ENCODE measurements at places on chromosomes 7 and 10. TPM values are rescaled to one million over a fixed set of nuclear protein-coding genes. Genes with fewer than 3 reads are reported as not detected.

- H3K4me1 ChIP-seq, result peaks cover 11% of the 10 kb centered on the region
- no peak for DNase-seq
- H3K36me3 ChIP-seq, result no peaks in the 10 kb centered on the region
- H3K27me3 ChIP-seq, result no peaks in the 10 kb centered on the region
- H3K27ac ChIP-seq, result no peak overlapping the region
- no peak overlapping the region for H3K4me3 ChIP-seq
Observed at GRCh38 chr10:33102071-33102470, 144.0 kb upstream of the ITGB1 start.

GRCh38 chr7:40595129-40595528, 460.3 kb downstream of the SUGCT start:
- DNase-seq, result no peak
- peak overlapping the region; percentile 71 for H3K27ac ChIP-seq
- H3K4me1 ChIP-seq, result peaks cover 21% of the 10 kb centered on the region

DNA sequence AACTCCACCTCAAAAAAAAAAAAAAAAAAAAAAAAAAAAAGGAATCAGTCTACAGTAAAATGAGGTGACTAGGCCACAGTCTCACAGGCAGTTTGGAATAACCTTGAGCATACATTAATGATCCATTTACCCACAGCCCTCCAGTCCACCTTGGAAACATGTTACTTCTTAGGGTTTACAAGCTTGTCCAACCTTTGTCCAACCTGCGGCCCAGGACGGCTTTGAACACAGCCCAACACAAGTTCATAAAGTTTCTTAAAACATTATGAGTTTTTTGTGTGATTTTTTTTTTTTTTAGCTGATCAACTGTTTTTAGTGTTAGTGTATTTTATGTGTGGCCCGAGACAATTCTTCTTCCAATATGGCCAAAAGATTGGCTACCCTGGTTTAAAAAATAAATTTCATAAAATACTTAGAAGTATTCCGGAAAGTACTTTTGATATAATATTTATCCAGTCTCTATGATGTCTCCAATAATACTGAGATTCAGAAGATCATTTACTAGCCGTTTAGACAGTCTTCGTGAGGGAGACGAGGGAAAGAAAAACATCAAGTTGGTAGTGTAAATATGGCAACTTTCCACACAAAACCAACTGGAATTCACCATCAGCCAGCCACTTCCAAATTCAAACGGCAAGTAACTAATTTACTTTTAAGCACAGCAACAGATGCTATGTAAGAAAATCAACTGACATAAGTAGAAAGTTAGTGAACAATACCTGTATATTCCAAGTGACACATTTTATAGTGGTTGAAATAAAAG, 9.9 kb downstream of the BAZ1B start:
- no peaks in the 10 kb centered on the region for H3K27me3 ChIP-seq
- H3K27ac ChIP-seq, result peak overlapping the region; percentile 4
- no peaks in the 10 kb centered on the region for H3K4me1 ChIP-seq
- no peak for DNase-seq
- no peak overlapping the region for H3K4me3 ChIP-seq
- peaks cover 32% of the 10 kb centered on the region for H3K36me3 ChIP-seq

- H3K36me3 ChIP-seq, result no peaks in the 10 kb centered on the region
- no peak for DNase-seq
- peaks cover 3% of the 10 kb centered on the region for H3K27me3 ChIP-seq
- peaks cover 2% of the 10 kb centered on the region for H3K4me1 ChIP-seq
- no peak overlapping the region for H3K4me3 ChIP-seq
Observed at GRCh38 chr7:157840914-157841772, 504.3 kb downstream of the DNAJB6 start.

GRCh38 chr10:112374724-112375541, 1.0 kb downstream of the ACSL5 start:
- no peak for DNase-seq
- peaks cover 2% of the 10 kb centered on the region for H3K27me3 ChIP-seq
- no peaks in the 10 kb centered on the region for H3K4me1 ChIP-seq
- H3K36me3 ChIP-seq, result no peaks in the 10 kb centered on the region
- H3K4me3 ChIP-seq, result no peak overlapping the region
- H3K27ac ChIP-seq, result no peak overlapping the region

- peak; percentile 65 for DNase-seq
- H3K36me3 ChIP-seq, result no peaks in the 10 kb centered on the region
- H3K4me1 ChIP-seq, result peaks cover 48% of the 10 kb centered on the region
- no peaks in the 10 kb centered on the region for H3K27me3 ChIP-seq
- peak overlapping the region; percentile 95 for H3K4me3 ChIP-seq
- H3K27ac ChIP-seq, result peak overlapping the region; percentile 96
Observed at GRCh38 chr7:140640060-140640637, 464 bp downstream of the DENND2A start.

The HTR7 gene
- total RNA-seq, result 3.0 TPM

The AKR1E2 gene
- total RNA-seq, result 8.4 TPM

The SFTPA2 gene
- total RNA-seq, result 0.11 TPM

The MGAM2 gene
- 0.18 TPM for total RNA-seq

The NODAL gene
- not detected for total RNA-seq

The PNLIPRP2 gene
- total RNA-seq, result not detected
